ENCODE measurements at places on chromosomes 1 and 21.

GRCh38 chr1:42038261-42038660 lies 114.9 kb upstream of the GUCA2B start:
- no peak for ATAC-seq

DNA sequence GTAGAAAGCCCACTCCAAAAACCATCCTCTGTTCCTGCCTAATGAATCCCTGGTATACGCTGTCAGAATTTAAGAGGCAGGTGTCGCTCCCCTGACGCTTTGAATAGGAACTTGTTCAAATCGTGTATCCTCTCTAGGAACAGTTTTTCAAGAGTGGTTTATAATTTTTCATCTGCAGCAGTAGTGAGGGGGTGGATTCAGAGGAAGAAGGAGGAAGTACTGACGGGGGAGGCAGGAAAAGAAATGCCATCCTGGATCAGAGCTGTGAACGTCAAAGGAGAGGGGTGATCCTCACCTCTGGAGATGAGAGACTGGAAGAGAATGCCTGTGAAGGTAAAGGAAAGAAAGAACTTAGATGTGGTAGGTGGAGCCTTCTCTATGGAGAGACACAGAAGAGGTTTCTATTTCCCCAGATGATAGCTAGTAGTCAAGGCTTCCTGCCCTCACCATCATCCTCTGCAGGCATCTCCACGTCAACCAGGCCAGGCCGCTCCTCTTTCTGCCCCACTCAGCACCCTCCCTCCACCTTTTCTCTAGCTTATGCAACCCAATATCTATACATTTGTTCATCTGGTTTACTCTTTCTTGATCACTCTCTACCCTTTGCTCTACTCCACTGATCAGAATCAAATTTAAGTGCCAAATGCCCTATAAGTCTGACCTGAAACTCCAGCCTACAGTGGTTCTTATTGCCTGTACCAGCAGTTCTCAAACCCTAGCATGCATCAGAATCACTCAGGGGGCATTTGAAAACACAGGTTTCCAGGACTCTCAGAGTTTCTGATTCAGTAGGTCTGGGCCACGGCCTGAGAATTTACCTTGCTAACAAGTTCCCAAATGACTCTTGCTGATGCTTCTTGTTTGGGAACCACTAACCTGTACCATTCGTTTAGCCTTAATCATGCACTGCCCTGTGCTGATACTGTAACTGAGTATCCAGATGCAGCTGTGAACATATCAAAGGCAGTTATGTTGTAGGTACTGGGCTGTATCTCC lies 13.1 kb upstream of the BCL9 start:
- no peak for ATAC-seq

DNA sequence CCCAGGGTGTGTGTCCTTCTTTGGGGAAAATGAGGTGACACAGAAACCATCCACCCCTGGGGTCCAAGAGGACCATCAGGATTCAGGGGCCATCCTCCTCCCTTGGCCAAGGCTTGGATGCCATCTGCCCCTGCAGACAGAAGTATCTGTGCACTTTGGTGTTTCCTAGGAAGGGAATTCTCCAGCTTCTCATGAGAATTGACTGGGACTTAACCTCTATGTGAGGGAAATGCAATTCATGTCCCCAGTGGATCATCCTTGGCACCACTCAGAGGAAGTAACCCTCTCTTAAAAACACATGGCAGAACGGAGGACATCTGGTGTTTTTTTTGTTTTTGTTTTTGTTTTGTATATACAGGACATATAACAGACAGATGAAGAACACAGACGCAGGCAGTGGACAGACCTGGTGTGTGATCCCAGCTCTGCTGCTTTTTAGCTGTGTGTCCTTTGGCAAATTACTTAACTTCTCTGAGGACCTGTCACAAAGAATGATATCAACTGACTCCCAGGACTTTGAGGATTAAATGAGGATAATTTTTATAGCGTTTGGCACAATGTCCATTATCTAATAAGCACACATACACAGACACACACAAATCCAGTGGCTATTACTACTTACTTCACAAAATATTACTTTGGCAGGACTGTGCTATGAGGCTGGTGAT lies 3.8 kb downstream of the TNN start:
- no peak for ATAC-seq

DNA sequence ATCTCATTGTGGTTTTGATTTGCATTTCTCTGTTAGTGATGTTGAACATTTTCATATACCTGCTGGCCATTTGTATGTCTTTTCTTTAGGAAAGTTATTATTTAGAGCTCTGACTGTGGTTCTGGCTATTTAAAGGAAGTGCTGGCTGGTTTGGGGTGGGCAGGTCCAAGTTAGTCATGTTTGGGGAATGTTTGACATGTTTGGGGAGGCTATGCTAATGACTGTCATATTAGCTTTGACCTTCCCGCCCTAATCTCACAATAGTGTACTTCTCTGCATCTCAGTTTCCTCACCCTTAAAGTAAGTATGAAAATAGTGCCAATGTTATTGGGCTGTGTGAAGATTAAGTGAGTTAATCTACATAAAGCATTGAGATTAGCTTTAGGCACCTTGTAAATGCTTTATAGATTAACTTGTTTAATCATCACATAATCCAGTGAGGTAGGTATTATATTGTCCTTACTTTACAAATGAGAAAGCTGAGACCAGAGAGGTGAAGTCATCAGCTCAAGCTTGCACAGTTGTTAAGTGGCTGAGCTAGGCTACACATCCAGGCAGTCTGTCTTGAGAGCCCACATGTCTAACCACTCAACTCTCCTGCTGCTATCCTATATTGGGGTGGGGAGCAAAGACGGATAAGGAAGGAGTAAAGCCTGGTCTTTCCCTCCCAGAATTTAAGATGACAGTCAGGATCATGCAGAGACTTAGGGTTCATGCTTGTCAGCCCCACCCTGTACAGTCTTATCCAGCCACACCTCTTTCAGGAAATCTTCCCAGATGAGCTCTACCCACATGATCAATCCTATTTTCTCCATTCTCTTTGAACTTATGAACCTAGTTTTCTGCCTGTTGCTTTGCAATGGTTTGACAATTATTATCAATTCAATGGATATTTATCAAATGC lies 22.8 kb upstream of the CRNN start:
- ATAC-seq = no peak

DNA sequence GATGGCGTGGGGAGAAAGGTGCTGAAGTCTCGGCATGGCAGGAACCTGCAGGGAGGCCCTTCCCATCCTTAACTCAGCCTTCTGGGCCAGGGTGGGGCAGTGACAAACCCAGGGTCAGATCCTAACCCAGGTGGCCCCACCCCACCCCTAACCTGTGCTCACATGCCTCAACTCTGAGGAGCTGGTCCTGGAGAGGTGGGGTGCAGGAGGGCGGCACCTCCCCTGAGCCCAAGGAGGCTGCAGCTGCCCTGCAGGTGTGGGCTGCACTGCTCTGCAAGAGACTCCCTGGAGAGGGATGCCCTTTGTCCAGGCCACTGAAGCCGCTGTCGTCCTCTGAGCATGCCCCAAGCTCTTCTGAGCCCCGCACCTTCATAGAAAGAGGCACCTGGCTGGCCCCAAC lies 15.2 kb upstream of the ADAMTSL4 start:
- no peak for ATAC-seq

DNA sequence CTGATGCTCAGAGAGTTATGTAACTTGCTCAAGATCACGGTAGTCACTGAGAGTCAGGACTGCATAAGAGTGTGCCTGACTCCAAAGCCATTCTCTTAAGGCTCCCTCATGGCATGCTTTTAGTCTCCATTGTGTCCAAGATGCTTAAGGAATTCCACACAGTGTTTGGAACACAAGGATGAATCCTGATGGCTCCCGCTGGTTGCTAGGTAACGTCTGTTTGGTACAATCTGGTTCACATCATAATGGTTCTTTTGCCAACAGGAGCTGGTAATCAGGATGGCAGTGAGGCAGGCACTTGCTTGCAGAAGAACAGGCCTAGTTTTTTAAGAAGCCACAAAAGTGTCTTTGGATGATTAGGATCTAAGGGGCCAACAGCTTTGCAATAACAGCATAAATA lies 436.5 kb upstream of the DAB1 start:
- ATAC-seq = no peak

GRCh38 chr1:46401154-46401913 lies 7.2 kb downstream of the FAAH start:
- no peak for ATAC-seq

DNA sequence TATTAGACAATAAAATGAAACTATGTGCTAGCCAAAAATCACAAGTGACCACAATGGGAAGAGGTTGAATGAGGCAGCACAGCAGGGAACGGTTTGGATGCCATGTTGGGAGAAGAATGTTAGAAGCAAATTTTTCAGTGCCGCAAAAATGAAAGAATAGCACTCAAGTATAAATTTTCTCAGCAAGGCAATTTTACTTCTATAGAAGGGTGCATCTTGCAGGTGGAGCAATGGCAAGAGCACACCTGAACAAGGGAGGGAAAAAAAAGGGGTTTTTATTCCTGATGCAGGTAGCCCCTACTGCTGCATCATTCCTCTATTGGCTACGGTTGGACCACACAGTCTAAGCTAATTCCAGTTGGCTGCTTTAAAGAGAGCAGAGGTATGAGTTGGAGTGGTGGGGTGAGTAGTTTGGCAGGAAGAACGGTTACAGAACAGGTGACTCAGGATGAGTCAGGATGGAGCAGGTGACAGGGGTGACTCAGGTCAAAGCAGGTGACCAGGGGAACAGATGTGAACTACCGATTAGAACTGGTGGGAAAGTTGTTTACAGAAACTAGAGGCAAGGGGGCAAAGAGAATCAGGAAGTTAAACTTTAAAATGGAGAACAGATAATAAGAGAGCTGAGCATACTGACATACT lies 301.1 kb upstream of the NRIP1 start:
- no peak for ATAC-seq

- no peak for ATAC-seq
Observed at GRCh38 chr21:26843933-26844257, 1.3 kb downstream of the ADAMTS1 start.

GRCh38 chr21:35234725-35235124 lies 185.6 kb upstream of the RUNX1 start:
- no peak for ATAC-seq

DNA sequence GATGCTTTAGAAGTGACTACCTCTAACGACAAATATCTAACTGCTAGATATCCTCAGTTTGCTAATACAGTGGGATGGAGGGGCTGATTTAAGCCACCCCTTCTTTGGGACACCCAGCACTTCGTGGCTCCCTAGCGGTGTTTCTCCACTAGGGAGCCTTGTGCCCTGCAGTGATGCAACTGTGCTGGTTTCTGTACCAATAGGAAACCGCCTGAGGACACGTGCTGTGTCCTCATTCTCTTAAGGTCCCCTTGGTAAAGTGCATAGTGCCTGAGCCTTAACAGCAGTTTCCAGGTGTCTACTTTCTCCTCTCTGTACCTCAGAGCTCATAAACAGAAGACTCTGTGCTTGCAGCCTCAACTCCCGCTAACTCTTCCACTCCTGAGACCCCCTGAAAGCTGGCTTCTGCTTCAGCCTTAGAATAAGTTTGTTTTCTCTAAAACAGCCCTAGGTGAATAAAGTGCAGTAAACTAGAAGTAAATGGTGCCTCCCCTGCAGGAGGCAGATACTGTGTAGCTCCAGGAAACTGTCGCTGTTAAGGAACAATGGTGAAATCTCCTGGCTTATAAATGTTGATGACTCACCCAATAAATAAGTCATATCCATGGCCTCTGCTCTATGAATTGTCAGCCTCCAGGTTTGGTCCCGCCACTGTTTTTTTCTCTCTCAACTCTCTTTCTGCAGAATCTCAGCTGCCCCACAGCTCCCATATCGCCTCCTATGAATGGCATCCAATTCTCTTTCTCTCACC lies 130.4 kb downstream of the AK5 start:
- ATAC-seq = no peak

DNA sequence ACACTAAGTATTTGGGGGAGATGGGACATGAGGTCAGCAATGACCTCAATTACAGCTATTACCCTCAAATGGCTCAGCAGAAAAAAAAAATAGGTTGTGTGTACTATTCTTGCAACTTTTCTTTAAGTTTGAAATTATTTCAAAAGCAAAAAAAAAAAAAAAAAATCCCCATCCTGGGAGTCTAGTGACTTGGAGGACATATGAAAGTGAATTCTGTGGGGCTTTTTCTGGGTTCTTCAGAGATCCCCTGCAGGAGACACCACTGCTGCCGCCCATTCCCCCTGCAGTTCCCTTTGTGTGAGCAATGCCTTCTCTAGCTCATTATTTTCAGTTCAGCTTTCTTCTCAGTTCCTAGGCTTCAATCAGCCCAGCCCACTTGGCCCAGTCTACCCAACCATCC lies 16.7 kb downstream of the HSD11B1 start:
- no peak for ATAC-seq

GRCh38 chr1:178792394-178792793 lies 67.3 kb downstream of the RALGPS2 start:
- ATAC-seq = no peak

DNA sequence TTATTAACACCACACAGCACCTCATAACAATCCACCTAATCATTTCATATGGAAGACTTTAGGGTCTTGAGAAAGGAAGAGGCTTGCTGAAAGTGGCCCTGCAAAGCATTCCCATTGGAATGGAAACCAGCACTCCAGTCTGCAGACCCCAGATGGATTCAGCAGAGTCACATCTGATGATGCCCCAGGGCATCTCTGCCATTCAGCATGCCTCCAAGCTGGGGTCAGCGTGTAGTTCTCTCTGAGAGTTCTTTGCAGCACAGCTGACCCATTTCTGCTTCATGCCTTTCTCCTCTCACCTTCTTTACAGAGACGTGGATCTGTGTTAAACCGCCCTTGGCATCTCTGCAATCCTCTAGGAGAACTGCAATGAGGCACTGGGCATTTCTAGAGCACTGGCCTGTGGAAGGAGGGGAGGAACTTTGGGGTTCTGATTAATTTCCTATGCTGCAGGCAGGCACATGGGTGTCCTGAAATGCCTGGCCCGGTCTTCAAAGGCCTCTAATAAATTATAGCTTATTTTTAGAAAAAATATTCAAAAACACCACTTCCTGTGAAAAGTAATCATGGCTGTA lies 2.6 kb upstream of the LUZP1 start:
- no peak for ATAC-seq

- ATAC-seq = no peak
Observed at GRCh38 chr1:161907265-161907664, 116.4 kb downstream of the OLFML2B start.

- no peak for ATAC-seq
Observed at GRCh38 chr1:41017141-41018017, 4.1 kb downstream of the SLFNL1 start.

- no peak for ATAC-seq
Observed at GRCh38 chr1:76547916-76548315, 319.4 kb upstream of the ST6GALNAC5 start.

- ATAC-seq = no peak
Observed at GRCh38 chr1:248752161-248753028, 3.2 kb downstream of the LYPD8 start.

DNA sequence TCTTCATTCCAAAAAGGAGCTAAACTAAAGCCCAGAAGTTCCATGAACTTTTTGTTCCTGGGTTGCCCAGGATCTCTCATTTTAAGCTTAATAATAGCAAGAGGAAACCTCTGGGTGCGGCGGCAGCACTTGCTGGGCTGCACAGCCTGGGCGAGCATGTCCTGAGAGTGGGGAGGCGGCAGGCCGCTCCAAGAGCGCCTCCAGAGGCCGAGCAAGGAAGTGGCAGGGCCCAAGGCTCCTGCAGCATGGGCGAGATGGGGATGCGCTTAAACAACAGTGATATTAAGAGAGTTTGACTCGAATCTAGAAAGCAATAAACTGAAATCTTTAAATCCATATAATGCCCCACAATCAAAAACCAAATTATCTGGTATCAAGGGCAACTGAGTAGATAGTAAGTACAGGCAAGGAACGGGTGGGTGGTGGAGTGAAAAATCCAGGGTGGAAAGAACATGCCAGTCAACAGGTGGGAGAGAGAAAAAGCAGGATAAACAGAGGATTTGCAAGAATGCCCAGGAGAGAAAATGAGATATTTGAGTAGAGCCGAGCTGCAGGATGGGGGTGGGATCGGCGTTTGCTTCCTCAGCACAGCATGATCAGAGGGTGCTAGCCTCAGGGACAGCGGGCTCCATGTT lies 14.1 kb upstream of the TNR start:
- no peak for ATAC-seq
